Nephron progenitor cell (in vitro differentiated cells): ENCODE measurements at places on chromosomes 7 and 10.

DNA sequence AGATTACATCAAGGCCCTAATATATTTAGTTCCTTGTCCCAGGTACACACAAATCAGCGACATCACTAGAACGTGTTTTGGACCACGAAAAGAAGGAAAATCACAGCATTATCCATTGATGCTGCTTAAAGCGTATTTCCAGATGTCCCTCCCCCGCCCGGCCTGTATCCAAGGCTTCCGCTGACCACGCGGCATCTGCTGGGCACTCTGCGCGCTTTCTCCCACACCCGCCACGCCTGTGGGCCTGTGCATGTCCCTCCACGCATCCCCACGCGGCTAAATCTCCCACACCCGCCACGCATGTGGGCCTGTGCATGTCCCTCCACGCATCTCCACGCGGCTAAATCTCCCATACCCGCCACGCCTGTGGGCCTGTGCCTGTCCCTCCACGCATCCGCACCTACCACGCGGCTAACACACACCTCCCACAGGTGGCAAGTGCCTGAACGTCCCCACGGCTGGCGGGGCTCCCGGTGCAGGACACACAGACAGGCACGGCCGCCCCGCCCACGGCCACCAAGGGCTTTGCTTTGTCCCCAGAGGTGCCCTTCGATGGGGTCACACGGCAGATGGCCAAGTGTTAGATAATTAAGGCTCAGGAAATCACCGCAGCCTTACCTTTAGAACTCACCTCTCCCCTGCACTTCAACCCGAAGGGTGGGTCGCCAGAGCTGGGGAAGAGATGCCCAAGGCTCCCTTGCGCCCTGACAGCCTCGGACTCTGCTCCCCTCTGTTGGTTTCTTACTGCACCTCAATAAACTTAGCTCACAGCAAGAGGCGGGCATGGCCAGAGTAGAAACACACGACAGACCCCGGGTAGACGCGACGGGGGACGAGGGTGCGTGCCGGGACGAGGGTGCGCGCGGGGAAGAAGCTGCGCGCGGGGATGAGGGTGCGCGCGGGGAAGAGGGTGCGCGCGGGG lies 49.5 kb downstream of the DIP2C start:
- DNase-seq, result no peak

DNA sequence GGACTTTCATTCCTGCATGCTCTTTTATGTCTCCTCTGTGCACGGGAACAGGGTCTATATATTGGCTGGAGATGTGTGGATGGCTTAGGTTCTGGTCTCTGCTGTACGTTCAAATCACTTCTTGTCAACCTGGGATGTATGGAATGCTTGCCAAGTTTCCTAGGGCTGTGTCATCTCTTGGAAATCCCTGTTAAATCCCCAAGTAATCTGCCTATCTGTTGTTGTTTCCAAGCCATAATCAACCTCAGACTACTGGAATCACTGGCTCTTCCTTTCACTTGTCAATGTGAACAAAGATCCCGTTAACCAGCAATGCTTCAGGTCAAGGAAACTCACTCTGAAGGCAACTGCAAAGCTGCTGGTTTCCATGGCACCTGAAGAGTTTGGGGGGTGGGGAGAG lies 93.3 kb upstream of the FAM171A1 start:
- no peak for DNase-seq

GRCh38 chr10:95837783-95838182 lies 70.0 kb upstream of the CC2D2B start:
- DNase-seq, result no peak

GRCh38 chr7:105578496-105578895 lies 2.8 kb downstream of the EFCAB10 start:
- no peak for DNase-seq

DNA sequence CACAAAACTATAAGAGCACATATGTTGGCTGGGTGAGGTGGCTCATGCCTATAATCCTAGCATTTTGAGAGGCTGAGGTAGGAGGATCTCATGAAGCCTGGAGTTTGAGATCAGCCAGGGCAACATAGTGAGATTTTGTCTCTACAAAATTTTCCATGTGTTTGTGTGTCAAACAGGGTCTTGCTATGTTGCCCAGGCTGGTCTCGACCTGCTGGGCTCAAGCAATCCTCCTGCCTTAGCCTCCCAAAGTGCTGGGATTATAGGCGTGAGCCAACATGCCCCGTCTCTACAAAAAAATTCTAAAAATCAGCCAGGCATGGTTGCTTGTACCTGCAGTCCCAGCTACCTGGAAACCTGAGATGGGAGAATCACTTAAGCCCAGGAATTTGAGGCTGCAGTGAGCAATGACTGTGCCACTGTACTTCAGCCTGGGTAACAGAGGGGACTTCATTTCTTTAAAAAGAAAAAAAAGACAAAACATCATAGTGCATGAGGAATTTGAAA lies 28.3 kb downstream of the FZD9 start:
- no peak for DNase-seq

- DNase-seq, result no peak
These were observed 36.4 kb downstream of the COPG2 start for GRCh38 chr7:130632111-130632510.

DNA sequence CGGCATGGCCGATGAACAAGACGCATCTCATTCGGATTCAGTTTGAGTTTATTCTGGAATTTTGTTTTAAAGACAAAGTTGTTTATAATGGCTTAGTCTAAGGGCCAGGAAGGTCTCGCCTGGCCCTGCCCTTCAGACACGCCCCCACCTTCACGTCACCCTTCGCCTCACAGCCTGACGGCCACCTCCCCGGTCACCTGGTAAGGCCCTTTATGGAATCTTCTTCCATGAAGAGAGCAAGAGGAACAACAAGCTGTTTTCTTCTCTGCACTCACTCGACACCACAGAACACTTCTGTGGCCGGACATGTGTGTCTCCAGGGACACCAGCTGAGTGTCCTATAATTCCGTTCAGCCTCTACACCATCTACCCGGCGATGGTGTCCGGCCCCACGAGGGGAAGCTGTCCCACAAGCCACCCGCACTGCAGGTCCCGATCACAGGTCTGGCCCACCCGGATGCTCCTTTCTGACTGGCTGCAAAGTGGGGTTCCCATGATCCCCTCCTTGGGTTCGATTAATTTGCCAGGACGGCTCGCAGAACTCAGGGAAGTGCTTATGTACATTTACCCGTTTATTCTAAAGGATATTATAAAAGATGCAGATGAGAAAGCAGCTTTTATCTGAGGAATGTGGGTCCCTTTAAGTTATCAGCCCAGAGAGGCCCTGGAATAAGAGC lies 17.4 kb upstream of the KNDC1 start:
- peak; percentile 10 for DNase-seq

- DNase-seq, result no peak
These were observed 196.6 kb upstream of the GALNT17 start for GRCh38 chr7:70935311-70935710.

GRCh38 chr10:117312430-117312829 lies 62.8 kb downstream of the PDZD8 start:
- DNase-seq, result no peak

- DNase-seq, result no peak
These were observed 25.1 kb upstream of the GPR37 start for GRCh38 chr7:124790645-124791044.

DNA sequence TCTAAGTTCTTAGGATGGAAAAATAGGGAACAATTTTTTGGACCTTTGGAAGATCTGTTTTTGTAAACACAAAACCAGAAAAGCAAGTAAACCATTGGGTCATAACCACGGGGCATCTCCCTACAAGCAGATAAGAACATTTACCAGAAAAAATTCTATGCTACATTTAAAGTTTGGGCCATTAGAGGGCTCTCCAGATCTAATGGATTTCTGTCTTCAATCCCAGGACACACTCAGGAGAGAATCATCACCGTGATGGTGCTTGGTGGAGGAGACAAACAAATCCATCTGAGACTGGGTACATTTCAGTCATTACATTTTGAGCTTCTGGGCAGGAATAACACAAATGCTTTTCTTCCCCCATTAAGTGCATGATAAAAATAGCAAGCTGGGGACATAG lies 178.4 kb upstream of the TARP start:
- no peak for DNase-seq

- no peak for DNase-seq
These were observed 485.1 kb downstream of the GLRX3 start for GRCh38 chr10:130621231-130621775.

GRCh38 chr10:5958675-5959074 lies 18.7 kb downstream of the IL15RA start:
- DNase-seq, result no peak

GRCh38 chr7:39673868-39674267 lies 50.5 kb downstream of the RALA start:
- DNase-seq, result no peak

DNA sequence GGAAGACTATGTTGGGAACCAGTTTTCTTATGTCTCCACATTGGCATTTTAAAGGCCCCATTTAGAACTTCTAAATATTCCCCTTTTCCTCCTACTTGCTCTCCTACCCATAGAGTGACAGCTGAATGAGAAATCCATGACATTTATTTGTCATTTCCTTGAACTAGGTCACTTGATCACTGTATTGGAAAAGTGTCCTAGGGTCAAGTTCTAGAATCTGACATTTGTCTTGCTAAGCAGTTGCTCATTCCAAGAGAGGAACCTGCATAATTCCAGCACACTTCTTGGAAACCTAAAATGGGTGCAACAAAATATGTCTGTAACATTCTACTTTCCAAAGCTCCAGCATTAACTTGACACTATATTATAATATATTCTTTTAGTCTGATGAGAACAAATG lies 3.6 kb upstream of the DPY19L1 start:
- no peak for DNase-seq

DNA sequence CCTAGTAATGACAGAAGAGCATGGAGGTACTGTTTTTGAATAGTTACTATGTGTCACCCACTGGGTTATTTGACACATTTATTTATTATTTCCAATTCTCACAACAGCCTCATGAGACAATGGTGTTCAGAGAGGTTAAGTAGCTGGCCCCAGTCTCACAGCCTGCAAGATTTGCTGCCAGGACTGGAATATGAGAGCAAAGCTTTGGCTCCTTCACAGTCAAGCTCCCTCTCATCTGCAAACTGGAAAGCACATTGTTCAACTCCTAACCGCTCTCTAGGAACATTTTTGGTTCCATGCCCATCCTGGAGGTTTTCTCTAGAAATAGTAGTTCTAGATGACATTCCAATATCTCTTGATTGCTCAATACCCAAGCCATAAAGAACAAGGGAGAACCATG lies 75.5 kb upstream of the CXCL12 start:
- no peak for DNase-seq

DNA sequence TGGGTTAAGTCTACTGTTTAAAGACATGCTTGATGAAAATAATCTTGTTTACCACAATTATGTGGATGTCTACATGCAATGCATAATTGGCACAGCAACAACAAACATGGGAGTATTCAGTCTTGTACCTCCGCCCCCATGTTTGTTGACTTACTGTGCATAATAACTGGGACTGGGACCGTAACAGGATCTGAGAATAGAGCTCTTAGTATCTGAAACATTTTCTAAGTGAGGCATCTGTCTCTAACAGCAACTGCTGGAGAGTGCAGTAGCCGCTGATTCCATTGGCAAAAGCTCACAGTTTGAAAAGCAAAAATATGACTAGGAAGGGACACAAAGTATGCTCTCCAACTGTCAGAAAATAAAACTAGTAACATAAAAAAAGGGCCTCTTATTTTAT lies 61.6 kb downstream of the ENO4 start:
- DNase-seq, result no peak

GRCh38 chr10:100873146-100873826 lies 39.5 kb upstream of the SLF2 start:
- DNase-seq, result no peak

DNA sequence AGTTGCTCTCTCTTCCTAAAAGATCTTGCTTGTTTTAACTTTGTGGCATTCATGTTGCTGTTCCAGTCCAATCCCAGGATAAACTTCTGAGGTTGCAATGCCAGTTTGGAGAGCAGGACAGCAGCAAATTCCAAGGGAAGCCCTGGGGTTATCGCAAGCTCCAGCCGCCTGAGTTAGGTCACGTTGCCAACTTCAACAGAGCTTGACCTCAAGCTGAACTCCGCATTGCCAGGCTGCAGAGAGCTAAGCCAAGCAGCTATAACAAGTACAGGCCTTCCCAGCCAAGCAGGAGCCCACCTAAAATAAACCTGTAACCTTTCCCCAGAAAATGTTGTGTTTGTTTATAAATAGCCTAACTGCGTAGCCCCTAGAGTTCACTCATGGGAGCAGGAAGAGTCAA lies 138.9 kb upstream of the LYZL1 start:
- DNase-seq, result peak; percentile 22

GRCh38 chr10:97499561-97500296 lies 1.0 kb downstream of the UBTD1 start:
- peak; percentile 60 for DNase-seq

GRCh38 chr7:148367731-148368475 lies 222.7 kb upstream of the C7orf33 start:
- no peak for DNase-seq

DNA sequence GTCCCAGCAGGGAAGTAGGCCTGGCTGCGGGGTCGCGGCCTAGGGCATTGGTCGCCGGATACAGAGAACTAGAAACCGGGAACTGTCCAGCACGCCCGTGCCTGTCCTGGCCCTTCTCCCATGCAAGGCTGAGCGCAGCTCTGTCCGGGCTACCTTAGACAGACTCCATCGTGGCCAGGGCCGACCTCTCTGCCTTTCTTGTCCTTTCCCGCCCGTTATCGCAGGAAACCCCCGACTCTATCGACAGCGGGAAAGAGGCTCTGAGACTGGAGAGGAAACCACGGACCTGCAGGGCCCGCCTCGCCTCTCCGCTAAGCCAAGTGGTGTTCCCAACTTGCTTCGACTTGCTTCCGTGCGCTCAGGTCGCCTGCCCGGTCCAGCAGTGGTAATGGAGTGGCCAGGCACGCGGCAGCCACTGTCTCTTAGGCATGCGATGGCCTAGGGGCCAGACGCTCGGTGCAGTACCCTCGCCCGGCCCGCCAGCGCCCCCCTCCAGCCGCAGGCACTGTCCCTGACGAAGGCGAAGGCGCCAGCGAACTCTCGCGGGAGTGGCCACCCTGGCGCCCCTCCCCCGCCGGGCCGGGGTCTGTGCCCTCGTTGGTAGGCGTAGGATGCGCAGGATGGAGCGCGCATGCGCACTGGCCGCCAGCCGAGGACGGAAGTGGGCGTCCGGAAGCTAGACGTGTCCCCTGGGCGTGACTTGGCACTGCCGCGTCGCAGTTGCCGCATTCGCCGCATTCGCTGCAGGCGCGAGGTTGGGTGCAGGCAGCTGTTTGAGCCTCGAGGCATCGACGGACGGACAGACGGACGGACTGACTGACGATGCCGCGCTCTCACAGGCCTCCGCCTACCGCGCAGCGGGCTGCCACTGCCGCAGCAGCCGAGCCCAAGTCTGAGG lies 54.4 kb downstream of the MCMBP start:
- DNase-seq, result peak; percentile 91

GRCh38 chr7:38723327-38723726 lies 92.2 kb upstream of the AMPH start:
- no peak for DNase-seq

- no peak for DNase-seq
These were observed 37.5 kb upstream of the FAM171A1 start for GRCh38 chr10:15408557-15408956.

GRCh38 chr7:105691082-105691679 lies 109.9 kb upstream of the EFCAB10 start:
- DNase-seq, result no peak

- no peak for DNase-seq
These were observed 348.8 kb upstream of the C7orf33 start for GRCh38 chr7:148241700-148242293.

- DNase-seq, result peak; percentile 84
These were observed 41.5 kb upstream of the NMT2 start for GRCh38 chr10:15209827-15210509.
